Daoy (cell line): ENCODE measurements at places on chromosomes 12 and 14.

DNA sequence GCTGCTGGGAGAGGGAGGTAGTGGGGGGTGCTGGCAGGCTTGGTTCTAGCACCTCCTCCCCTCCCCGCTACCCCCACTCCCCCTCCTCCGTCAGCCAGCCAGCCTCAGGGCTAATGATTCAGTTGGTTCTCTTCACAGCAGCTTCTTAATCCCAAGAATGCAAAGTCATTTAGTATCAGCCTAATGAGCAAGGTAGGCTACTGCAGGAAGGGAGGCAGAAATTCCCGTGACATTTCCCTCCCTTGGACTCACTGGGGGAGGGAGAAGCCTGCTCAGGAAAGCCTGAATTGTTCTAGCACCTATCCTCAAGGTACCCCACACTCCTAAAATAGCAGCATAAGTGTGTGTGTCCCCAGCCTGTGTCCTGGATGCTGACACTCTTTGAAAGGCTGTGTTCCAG lies 29.8 kb downstream of the ITPK1 start:
- DNase-seq, result peak; percentile 77

DNA sequence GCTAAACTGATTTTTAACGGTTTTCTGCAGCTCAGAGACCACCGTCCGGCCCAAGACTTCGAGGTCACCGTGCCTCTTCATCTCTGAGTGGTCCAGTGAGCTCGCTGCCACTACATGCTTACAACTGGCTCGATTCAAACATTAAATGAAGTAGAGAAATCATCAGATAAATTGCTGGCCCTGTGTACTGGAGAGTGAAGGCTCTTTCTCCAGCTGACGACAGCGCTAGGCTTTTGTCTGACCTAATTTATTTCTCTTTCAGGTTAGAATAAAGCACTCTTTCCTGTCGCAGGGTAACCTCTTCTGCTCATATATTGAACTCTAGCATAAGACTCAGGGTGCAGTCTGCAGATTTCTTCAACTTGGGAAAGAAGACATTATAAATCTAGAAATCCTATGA lies 6.4 kb downstream of the BCL11B start:
- DNase-seq, result no peak

GRCh38 chr12:46332260-46332659 lies 40.3 kb downstream of the SLC38A2 start:
- peak; percentile 40 for DNase-seq

- no peak for DNase-seq
These were observed 108.5 kb downstream of the SCARB1 start for GRCh38 chr12:124754949-124755800.

DNA sequence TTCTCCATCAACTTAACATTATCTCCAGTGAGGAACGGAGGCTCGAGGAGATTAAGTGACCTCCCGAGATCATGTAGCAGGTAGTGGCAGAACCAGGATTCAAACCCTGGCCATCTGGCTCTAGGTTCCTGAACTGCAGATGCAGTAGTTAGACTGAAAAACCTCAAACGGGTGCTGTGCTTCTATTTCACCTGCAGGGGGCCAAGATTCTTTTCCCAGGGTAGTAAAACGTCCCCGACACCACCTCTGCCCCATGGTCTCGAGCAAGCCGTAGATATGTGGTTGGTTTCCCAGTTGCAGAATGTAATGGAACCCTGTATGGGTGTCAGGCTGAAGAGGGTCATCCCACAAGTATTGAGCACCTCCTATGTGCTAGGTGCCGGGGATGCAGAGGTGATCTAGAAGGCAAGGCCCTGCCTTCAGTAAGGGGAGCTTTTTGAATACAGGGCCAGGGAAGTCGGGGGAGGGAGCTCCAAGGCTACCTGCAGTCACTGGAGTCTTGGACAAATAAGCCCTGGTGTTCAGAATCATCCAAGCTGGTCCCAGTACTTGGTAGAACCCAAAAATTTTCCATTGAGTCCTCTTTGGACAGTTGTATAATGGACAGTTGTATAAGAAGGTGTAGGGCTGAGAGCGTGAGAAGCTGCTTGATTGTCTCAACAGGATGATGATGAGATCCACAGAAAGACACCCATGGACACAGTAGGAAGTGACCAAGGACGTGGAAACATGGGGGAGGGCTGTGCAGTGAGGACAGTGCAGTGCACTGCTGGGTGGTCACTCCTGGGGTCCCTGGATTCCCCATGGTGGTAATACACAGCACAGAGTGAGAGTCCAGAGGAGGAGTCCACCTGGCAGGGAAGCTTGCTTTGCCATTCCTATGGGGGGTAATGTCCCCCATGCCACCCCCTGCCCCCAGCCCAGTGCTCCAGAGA lies 197.2 kb downstream of the CHST11 start:
- peak; percentile 23 for DNase-seq
